ENCODE measurements at places on chromosomes 7 and 10.
A peak's percentile ranks its signal among the peaks of the same experiment; 100 is the strongest.

DNA sequence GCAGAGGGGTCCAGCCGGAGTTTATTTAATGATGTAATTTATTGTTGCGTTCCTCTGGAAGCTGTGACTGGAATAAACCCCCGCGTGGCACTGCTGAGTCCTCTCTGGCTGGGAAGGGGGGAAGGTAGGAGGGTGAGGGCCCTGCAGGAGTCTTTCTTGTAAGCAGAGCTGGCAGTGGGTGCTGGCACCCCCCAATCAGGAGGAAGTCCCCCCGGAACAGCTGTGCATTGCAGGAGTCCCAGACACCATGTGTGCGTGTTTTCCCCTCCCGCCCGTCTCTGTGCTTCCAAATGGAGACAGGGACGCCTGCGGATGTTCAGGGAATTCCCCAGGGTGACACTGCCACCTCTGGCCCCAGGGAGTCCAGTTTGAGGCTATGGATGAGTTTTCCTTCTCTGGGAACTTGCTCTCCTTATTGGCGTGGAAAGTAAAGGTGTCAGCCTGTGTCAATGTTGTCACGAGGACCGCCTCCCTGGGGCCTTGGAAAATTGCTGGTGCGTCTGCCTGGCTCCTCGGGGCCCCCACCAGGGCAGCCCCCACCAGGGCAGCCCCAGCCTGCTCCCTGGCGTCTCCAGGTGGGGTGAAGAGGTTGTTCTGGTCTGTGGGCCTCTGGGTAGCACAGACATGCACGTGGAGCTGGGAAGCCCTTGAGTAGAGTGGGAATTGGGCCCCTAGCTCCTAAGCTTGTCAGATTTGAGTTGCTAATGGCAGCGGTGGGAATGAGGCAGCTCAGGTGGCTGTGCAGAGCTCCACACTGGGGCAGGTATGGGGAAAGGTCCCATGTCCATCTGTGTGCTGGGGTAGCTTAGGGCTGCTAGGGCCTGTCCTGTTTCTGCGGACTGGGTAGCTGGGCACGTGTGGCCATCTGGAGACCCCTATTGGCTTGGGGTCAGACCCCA is 2.7 kb downstream of the FZD9 start:
- DNase-seq, result no peak

DNA sequence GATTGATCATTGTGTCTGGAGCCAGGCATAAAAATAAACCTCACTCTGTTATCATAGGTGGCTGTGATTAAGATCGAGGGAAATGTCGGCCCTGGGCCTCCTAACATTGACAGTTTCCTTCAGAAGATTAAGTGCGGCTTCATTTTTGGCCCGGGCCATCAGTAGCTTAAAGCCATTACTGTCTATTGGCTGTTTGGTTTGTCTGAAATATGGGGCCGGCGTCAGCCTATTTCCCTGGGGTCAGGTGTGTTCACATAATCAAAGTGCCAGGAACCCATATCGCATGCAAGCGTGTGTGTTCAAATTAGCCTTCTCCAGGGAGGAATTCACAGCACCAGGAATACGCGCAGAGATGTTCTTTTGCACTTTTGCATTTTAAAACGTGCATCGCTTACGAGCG is 114.7 kb downstream of the CUX1 start:
- DNase-seq, result no peak

GRCh38 chr10:99758211-99758891 is 24.1 kb upstream of the ABCC2 start:
- DNase-seq, result no peak

GRCh38 chr7:111942450-111943081 is 263.6 kb downstream of the DOCK4 start:
- no peak for DNase-seq

DNA sequence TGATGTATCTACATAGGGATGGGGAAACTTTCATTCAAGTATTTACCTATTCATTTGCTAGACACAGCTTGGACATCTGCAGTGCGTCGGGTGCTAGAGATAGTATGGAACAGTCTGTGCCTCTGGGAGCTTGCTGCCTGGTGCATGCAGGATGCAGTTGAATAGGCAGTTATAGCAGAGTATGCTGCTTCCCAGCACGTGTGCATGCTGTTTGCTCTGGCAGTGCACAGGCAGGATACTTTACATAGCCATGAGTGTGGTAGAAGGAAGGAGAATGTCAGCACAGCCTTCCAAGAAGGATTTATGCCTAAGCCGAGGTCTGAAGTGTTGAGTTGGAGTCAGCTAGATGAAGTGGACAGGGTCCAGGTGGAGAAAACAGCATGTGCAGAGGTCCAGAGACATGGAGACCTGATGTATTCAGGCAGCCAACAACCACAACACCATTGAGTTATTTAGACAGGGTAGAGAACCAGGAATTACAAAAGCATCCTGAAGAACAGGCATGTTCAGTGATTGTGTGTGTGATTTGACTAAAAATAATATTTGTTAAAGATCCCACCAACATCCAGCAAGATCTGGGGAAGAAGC is 8.1 kb downstream of the MAP3K8 start:
- DNase-seq, result no peak

- DNase-seq, result no peak
Observed at GRCh38 chr10:11880151-11881029, 57.2 kb downstream of the PROSER2 start.

- DNase-seq, result no peak
Observed at GRCh38 chr10:92693534-92693893, 3.8 kb downstream of the HHEX start.

GRCh38 chr10:104580774-104581675 is 60.1 kb upstream of the SORCS3 start:
- peak; percentile 45 for DNase-seq

GRCh38 chr7:155398944-155399343 is 59.0 kb upstream of the EN2 start:
- no peak for DNase-seq

- no peak for DNase-seq
Observed at GRCh38 chr7:33792547-33793105, 112.7 kb upstream of the BMPER start.

DNA sequence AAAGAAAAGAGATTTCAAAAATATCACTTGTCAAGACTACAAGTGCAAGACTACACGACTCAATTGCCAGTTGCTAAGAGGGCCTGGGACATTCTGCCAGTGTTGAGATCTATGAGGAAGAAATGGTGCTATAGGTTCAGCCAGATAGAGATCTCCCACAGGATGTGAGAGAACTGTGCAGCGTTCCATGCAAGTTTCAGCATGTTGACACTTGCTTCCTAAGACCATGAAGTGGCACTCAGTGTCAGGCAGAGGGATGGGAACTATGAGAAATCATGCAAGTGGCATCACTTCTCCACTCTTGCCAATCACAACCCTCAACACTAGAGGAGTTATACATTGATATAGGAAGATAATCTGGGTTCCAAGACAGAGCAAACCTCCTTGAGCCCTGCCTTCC is 210.3 kb downstream of the CHRM2 start:
- no peak for DNase-seq
